ENCODE measurements at places on chromosomes 1 and 21.

GRCh38 chr1:2644171-2644570 lies 11.4 kb upstream of the MMEL1 start:
- no peak for DNase-seq

DNA sequence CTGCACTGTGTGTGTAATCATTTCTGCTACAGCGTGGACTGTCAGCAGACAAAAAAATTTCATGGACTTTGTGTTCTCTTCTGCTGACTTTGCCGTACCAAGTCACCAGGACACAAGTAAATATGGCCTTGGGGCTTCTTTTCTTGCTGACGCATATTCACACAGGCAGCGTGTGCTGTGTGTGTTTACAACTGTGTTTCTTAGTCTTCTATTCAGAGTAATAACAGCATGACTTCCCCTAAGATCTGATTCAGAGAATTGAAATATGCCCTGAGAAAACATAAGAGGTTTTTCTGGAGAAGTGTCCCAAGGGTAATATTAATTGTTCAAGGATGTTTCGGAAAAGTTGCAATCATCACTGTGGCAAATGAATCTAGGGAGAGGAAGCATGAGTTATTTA lies 47.1 kb upstream of the DYNLT5 start:
- no peak for DNase-seq

- DNase-seq: no peak
These were observed 1.9 kb upstream of the GPR88 start for GRCh38 chr1:100536031-100536430.

- DNase-seq: no peak
These were observed 69.9 kb upstream of the TRAPPC10 start for GRCh38 chr21:43942201-43942600.

DNA sequence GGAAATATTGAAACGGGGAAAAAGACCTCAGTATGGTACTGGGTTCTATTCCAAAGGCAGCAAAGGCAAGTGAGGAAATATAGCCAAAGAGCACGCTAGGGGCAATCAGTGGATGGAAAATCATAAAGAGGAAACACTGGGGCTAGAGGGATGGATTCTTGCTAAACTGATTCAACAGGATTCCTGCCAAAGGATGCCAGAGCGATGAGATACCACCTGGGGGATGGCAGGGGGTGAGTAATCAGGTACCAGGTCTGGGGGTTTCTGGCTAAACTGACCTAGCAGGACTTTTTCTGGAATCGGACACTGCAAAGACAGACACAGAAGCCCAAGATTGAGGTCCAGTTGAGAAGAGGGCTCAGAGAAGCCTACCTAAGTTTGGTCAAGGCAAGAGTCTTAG lies 6.7 kb downstream of the CHI3L2 start:
- no peak for DNase-seq

DNA sequence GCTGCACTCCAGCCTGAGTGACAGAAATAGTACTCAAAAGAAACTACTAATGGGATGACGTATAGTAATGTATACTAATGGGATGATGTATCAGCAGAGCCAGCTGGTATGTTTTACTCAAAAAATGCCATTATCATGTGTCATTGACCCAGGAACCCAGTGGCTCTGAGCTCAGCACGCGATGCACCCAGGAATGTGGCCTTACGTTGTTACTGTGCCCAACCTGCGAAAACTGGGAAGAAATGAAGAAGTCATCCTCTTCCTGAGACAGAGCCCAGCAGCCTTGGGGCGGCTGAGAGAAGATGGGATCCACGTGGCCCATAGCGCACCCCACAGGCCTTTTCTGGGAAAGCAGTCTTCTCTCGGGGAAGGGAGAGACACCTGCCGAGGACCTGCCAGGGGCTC lies 8.8 kb downstream of the UBE2J2 start:
- DNase-seq: no peak

DNA sequence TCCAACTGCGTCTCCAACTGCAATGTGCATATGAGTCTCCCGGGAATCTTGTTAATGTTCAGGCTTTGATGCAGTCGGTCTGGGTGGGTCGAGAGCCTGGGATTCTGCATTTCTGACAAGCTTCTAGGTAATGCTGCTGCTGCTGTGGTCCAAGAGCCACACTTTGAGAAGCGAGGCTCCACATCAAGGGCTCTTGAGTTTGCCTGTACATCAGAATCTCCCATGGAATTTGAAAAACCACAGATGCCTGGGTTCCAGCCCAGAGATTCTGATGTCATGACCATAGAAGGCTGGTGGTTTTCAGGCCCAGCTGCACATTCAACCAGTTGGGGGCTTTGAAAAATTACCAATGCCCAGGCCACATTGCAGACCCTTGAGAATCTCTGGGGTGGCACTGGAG lies 93.9 kb upstream of the TARDBP start:
- DNase-seq: no peak

- no peak for DNase-seq
These were observed 2.0 kb downstream of the SKI start for GRCh38 chr1:2229911-2230731.

DNA sequence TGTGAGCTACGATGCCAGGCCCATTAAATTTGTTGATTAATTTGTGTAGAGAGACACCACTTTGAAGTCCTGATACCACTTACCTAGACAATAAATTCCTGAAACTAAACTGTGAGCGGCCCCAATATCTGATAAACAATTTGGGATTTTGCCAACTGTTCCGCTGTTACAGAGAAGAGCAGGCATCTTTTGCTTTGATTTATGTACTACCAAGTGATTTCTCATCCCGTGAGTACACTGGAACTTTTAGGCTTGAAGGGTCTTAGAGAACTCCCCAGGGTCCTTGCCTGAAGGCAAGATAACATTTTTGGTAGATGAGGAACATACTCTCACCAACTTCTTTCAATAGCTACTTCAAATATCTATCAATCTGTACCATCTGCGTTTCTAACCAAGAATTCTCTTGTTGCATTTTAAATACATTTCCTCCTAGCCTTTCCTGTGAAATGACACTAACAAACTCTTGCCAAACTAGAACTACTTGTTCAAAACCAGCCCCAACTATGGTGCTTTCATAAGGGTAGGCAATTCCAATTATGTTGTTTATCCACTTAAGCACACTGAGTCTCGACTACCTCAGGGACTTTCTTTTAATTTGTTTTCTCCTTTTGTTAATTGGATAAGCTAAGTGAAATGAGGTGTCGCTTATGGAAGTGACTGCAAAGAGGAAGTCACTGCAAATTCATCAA lies 23.2 kb upstream of the SLC30A1 start:
- DNase-seq: no peak

- no peak for DNase-seq
These were observed 142.8 kb downstream of the ETS2 start for GRCh38 chr21:38948377-38949069.

DNA sequence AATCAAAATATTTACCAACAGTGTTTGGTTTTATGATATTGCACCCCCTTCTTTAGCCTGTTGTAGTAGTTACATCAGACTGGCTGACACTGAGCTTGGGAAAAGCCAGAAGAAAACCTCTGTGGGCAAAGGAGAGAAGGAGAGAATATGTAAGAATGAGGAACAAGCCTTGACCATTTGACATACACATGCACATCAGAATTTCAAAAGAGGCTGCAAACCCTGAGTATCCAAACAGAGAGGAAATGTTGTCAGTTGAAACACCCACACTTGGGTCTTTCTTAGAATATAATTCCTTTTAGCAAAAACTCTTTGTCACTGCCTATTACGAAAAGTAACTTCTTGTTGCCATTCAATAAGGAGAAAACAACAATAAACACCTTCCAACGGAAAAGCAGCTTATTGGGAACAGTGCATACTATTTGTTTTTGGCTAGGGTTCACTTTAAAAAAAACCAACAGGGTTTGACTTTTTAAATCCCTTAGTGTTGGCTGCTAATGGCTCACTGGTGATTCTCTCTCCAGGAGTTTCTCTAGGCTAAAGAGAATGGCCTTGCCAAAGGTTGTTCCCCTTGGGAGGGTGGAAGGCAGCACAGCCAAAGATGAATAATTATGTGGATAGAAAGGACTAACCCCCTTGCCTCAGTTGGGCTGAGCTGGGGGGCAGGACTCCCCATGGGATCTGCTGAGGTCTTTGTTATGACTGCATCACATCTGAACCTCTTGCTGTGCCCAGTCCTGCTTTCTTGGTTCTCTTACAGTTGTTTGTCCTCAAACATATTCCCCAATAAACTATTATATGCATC lies 48.9 kb downstream of the GORAB start:
- DNase-seq: no peak

DNA sequence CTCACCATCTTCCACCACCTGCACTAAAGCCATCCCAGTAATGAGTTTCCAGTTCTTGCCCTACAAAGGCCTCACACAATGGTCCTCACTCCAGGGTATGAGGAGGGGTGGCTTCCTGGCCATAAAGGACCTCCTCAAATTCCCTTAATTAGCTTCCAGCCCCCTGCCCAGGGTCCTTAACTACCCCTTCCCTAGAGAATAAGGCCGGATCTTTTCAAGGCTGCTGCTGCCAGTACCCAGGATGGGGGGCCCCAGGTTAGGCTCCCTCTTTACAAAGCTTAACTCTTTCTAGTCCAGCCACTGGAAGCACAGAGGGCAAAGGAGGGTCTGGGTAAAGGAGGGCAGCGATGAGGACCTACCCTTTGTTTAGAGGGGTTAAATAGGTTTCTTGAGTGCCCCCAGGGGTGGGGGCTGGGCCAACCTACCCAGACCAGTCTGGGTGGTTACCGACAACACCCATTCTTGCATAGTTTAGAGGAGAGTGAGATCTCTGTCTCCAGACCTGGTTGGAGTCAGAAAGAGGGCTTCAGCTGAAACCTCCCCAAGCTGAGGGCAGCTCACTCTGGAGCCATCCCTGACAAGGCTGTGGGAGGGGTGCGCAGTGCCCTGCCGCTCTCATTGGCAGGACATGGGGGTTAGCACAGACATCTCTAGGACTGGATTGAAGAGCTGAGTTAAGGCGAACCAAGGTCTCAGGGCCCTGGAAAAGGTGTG lies 7.1 kb downstream of the BLACAT1 start:
- no peak for DNase-seq

DNA sequence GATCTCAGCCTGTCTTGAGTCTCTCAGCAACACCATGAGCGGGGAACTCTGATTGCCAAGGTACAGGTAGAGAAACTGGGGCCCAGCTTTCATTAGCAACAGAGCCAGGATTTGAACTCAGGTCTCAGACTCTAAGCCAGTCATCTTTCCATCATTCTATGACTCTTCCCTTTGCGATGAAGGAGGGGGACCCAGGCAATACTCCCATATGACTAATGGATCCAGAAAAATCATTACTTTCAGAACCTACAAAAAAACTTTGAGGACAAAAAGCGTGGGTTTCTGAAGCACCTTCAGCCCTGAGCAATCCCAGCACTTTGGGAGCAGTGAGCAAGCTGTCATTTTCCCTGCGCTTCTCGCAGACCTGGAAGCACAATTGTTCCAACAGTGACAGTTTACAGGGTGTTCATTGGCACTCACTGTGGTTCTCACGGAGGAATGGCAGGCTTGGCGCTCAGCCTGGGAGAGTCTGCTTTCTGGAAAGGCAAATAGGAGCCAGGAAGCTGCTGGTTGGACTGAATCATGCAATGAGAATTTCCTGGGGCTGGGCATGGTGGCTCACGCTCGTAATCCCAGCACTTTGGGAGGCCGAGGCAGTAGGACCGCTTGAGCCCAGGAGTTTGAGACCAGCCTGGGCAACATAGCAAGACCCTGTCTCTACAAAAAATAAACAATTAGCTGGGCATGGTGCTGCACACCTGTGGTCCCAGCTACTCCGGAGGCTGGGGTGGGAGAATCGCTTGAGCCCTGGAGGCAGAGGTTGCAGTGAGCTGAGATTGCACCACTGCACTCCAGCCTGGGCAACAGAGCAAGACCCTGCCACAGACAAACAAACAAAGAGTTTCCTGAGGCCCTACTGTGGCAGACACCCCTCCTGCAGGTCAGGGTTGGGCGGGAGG lies 40.1 kb downstream of the SLC2A7 start:
- no peak for DNase-seq

DNA sequence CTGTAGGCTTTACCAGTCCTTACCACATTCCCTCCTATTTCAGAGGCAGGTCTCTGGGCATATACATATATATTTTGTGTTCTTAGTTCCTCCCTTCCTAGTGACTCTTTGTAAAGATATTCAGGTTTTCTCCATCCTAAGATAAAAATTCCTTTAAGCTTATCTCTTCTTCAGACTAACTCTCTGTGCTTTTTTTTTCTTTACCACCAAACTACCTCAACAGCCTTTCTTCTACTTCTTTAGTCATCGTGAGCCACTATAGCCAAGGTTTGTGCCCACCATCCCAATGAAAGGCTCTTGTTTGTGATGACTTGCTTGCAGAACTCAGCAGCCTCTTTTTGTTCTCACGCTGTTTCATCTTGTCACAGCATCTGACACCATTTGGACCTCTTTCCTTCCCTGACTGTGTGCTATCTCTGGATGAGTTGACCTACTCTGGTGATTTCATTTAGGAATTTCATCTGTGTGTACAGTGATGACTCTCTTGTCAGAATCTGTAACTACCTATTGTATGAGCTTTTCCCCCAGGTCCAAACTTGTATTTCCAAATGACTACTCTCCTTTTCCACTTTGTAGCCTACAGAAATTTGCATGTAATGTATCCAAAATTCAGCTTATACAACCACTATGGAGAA lies 59.0 kb upstream of the MACF1 start:
- no peak for DNase-seq

GRCh38 chr21:16304174-16305095 lies 574.7 kb downstream of the USP25 start:
- no peak for DNase-seq

DNA sequence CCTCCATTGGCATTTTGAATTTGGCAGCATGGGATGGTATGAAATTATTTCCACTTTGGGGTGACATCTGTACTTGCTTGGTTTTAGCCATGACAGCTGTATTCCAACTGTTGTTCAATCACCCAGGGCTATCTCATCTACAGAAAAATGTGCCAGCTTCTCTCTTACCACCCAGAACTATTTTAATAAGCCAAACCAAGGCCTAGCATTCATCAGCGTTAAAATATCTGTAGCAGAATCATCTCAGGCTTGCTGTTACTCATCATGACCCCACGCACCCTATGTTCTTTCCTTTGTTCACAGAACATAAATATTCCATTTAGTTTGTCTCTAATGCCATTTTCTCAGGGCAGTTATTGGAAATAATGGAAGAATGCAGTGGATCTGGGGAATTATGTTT lies 49.8 kb downstream of the GIPC2 start:
- no peak for DNase-seq

- DNase-seq: no peak
These were observed 513.0 kb downstream of the NUF2 start for GRCh38 chr1:163834778-163835177.

- DNase-seq: no peak
These were observed 42.6 kb downstream of the ERO1B start for GRCh38 chr1:236239092-236239585.

- DNase-seq: no peak
These were observed 37.6 kb upstream of the HMCN1 start for GRCh38 chr1:185696422-185697150.

Data from stimulated activated CD8-positive, alpha-beta memory T cell treated with anti-CD3 and anti-CD28 coated beads, Interleukin-15, amount 100 ng/mL, for 1 hour (primary cell).